ENCODE measurements at places on chromosomes 7 and 10. TPM values are rescaled to one million over a fixed set of nuclear protein-coding genes. Genes with fewer than 3 reads are reported as not detected.

DNA sequence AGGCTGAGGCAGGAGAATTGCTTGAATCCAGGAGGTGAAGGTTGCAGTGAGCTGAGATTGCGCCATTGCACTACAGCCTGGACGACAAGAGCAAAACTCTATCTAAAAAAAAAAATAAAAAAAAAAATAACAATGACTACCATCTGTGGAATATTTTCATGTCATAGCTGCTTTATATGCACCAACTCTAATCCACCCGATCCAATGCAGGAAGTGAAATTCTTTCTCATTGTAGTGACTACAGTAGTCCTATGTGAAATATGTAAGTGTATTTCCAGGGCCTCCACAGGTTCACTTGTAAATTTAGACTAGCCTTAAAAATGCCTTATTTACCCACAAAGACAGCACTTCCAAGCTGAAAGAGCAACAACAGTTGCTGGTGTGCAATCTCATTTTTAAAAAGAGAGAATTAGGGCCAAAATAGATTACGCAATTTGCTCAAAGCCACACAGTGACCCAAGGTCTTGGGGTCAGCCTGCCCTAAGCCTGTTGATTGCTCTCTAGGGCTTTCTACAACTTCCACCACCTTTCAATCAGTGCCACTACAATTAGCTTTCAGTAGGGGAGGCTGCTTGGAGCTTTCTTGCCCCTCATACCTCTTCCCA is 25.8 kb upstream of the EGFR start:
- no peaks in the 10 kb centered on the region for H3K36me3 ChIP-seq
- no peak for DNase-seq
- 0 out of 2 replicates have a peak overlapping the region, but pooled peaks have one; percentile 4 for H3K27ac ChIP-seq
- no peak overlapping the region for H3K4me3 ChIP-seq
- no peaks in the 10 kb centered on the region for H3K27me3 ChIP-seq

DNA sequence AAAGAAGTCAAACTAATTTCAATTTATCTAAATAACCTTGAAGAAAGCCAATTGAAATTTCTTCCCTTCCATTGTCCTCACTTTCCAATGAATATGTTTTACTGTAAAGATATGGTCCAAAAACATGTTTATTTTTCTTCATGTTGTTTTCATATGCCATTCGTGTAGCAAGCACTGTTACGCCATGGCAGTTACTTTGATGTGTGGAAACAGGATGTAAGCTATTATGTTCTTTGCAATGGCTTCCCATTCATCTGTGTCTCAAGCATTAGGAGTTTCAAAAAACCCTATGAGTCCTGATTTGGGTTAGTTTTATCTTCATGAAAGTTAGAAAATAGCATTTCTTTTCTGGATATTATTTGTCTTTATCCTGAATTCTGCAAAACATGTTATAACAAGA is 31.0 kb downstream of the GPR141 start:
- H3K4me3 ChIP-seq: no peak overlapping the region
- DNase-seq: no peak
- H3K27ac ChIP-seq: no peak overlapping the region
- H3K4me1 ChIP-seq: no peaks in the 10 kb centered on the region
- H3K27me3 ChIP-seq: no peaks in the 10 kb centered on the region

- H3K4me1 ChIP-seq: no peaks in the 10 kb centered on the region
- H3K27ac ChIP-seq: no peak overlapping the region
- no peak overlapping the region for H3K4me3 ChIP-seq
- H3K27me3 ChIP-seq: no peaks in the 10 kb centered on the region
- H3K36me3 ChIP-seq: no peaks in the 10 kb centered on the region
- DNase-seq: no peak
Measured at GRCh38 chr10:14250496-14251076, 80.1 kb downstream of the FRMD4A start.

DNA sequence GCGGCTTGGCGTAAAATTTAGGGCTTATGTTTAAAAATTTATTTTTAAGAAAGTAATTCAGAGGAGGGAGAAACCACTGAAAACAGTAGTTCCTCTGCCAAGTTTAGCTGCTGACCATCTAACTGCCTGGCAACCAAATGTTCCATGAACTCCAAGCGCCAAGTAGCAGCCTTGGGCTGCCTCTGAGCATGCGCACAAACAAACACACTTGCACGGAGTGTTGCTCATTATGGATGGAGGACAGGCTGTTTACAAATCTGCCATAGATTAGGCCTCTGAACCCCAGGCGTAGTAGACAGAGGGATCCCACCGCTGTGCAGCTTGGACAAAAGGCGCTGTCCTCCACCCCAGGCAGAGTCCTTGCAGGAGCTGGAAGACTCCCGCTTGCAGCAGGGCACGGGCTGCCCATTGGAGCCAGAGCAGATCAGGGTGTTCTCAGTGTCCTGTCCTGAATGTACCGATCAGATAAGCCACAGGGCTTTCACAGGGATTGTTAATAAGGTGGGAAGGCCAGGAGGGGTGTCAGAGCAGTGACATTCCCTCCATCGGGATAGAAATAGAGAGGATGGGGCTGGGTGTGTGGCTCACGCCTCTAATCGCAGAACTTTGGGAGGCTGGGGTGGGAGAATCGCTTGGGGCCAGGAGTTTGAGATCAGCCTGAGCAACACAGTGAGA is 47.7 kb upstream of the LYZL1 start:
- H3K4me1 ChIP-seq: no peaks in the 10 kb centered on the region
- no peak for DNase-seq
- no peak overlapping the region for H3K27ac ChIP-seq
- H3K36me3 ChIP-seq: no peaks in the 10 kb centered on the region
- H3K4me3 ChIP-seq: no peak overlapping the region

GRCh38 chr7:80542398-80542797 is 30.5 kb upstream of the GNAT3 start:
- DNase-seq: peak; percentile 95
- no peaks in the 10 kb centered on the region for H3K27me3 ChIP-seq
- peak overlapping the region; percentile 74 for H3K27ac ChIP-seq
- no peaks in the 10 kb centered on the region for H3K36me3 ChIP-seq
- peaks cover 17% of the 10 kb centered on the region for H3K4me1 ChIP-seq

DNA sequence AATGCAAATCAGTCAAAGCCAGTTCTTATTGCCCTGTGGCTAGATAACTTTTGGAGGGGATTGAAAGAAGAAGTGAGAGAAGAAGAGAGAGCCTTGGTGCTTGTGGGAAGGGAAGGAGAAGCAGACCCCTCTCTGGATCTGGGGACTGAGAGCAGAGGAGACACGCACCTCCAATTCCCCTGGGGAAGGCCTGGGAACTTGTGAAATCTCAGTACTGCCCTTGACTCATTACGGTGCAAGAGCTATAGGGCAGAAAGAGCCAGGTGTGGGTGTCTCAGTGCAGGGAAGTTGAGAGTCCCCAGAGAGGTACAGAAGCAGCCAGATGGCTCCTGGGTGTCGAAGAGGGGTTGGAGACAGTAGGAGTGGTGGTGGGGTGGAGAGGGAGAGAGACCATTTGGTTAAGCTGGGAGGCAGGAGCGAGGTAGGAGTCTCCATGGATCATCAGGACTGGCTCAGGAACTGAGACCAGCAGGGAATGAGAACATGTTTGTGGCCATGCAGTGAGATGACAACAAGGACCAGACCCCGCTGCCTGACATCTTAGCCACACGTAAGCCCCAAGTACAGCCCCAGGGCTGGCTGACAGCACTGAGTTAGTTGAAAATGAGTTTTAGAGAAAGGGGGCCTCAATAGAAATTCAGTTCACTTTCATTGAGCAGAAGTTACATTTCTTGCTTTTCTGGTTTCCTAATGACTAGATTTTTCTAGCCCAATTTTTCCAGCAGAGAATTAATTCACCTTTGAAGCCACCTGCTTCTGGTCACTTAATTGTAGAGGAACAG is 238.2 kb downstream of the BUB3 start:
- no peak for DNase-seq
- H3K27me3 ChIP-seq: no peaks in the 10 kb centered on the region
- no peaks in the 10 kb centered on the region for H3K4me1 ChIP-seq
- no peaks in the 10 kb centered on the region for H3K36me3 ChIP-seq

ZNF727 gene
- total RNA-seq: not detected

- no peaks in the 10 kb centered on the region for H3K4me1 ChIP-seq
- H3K27me3 ChIP-seq: no peaks in the 10 kb centered on the region
- no peaks in the 10 kb centered on the region for H3K36me3 ChIP-seq
- DNase-seq: no peak
Measured at GRCh38 chr10:132743925-132744490, 41.9 kb downstream of the NKX6-2 start.

GRCh38 chr7:138934861-138935260 is 46.3 kb downstream of the KIAA1549 start:
- no peaks in the 10 kb centered on the region for H3K27me3 ChIP-seq
- H3K4me1 ChIP-seq: peaks cover 27% of the 10 kb centered on the region

HTR5A gene
- not detected for total RNA-seq

GRCh38 chr10:75682649-75683557 is 251.5 kb downstream of the LRMDA start:
- no peaks in the 10 kb centered on the region for H3K27me3 ChIP-seq
- no peaks in the 10 kb centered on the region for H3K36me3 ChIP-seq
- H3K27ac ChIP-seq: no peak overlapping the region
- no peak for DNase-seq
- no peak overlapping the region for H3K4me3 ChIP-seq
- H3K4me1 ChIP-seq: no peaks in the 10 kb centered on the region

TNPO3 gene
- total RNA-seq: 56.6 TPM

SPDYE17 gene
- total RNA-seq: not detected

DNA sequence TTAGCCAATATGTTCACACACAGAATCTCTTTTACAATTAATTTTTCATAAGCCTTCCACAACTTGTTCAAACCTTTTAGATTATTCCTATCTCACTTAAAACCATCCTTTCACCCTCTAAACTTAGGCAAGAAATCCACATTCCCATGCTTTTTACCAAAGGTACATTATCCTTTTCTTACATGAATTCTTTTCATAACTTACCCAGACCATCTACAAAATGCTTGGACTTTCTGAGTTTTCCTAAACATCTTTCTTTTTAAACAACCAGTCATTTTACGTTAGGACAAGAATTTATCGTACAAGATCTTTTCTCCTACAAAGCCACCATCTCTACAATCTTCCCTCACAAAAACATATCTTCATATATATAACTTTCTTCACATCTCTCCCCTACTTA is 18.8 kb upstream of the GARS1 start:
- H3K4me1 ChIP-seq: no peaks in the 10 kb centered on the region
- no peak overlapping the region for H3K27ac ChIP-seq
- H3K4me3 ChIP-seq: no peak overlapping the region
- H3K36me3 ChIP-seq: peaks cover 64% of the 10 kb centered on the region

DNA sequence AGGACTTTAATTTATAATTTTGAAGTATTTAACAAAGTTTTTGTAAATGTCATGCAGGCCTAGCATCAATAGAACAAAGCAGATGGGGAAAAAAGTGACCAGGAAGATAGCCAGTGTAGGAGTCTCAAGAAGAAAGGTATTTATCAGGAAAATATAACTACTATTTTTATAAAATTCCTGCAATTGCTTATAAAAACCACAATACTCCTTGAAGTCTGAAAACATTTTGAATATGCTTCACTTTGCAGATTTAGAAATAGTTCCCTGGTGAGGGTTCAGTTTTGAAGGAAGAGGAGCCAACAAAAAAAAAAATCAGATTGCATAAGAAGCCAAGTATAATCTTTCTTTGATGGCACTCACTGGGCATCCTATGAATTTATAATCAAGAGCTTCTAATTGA is 34.1 kb downstream of the MTERF1 start:
- no peak overlapping the region for H3K27ac ChIP-seq
- no peak for DNase-seq
- H3K4me3 ChIP-seq: no peak overlapping the region
- H3K27me3 ChIP-seq: no peaks in the 10 kb centered on the region
- H3K36me3 ChIP-seq: no peaks in the 10 kb centered on the region

DNA sequence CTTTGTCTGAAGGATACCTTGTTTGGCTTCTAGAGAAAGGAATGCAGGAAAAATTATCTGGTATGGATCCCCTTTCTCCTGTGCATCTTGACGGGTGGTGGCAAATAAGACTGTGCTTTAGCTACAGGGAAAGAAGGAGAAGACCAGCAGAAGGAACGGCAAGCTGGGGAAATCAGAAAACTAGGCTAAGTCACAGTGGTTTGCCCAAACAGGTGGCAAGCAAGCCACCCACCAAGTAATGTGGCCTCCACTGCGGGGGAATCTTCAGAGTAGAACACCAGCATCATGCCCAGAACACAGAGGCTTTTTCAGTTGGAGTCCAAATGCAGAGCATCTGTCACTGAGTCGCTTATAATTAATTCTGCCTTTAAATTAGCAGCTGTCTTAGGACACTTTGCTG is 282.8 kb downstream of the PHF14 start:
- peaks cover 22% of the 10 kb centered on the region for H3K4me1 ChIP-seq
- no peak overlapping the region for H3K27ac ChIP-seq
- H3K36me3 ChIP-seq: no peaks in the 10 kb centered on the region

DNA sequence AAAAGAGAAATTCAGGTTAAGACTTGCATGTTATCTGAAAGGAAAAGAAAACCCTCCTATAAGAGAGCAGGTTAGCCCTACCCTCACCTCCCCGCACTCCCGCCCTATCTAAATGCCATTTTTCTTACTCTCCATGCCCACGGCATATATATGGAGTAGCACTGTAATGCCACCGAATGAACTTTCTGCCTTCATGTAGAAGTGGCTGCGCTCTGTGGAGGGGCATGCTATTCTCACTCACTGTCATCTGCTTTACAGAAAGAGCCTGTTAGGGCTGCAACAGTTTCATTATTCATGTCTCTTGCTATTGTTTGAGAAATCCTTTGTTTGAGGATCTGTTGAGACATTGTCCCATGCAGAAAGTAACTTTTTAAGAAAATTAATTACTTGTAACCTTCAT is 1190.6 kb downstream of the SORCS1 start:
- H3K36me3 ChIP-seq: no peaks in the 10 kb centered on the region
- no peak overlapping the region for H3K4me3 ChIP-seq
- no peaks in the 10 kb centered on the region for H3K4me1 ChIP-seq
- DNase-seq: no peak
- no peaks in the 10 kb centered on the region for H3K27me3 ChIP-seq

CCNJ gene
- total RNA-seq: 2.5 TPM

SIRT1 gene
- 17.2 TPM for total RNA-seq

GPR26 gene
- total RNA-seq: not detected

- H3K36me3 ChIP-seq: no peaks in the 10 kb centered on the region
- no peak for DNase-seq
- H3K27me3 ChIP-seq: no peaks in the 10 kb centered on the region
Measured at GRCh38 chr10:120999868-121000267, 148.7 kb downstream of the WDR11 start.

GRCh38 chr7:110179037-110179436 is 911.9 kb upstream of the LRRN3 start:
- H3K27me3 ChIP-seq: no peaks in the 10 kb centered on the region
- H3K4me3 ChIP-seq: no peak overlapping the region
- H3K4me1 ChIP-seq: no peaks in the 10 kb centered on the region
- no peak overlapping the region for H3K27ac ChIP-seq
- DNase-seq: no peak

NPY4R2 gene
- total RNA-seq: not detected

DNA sequence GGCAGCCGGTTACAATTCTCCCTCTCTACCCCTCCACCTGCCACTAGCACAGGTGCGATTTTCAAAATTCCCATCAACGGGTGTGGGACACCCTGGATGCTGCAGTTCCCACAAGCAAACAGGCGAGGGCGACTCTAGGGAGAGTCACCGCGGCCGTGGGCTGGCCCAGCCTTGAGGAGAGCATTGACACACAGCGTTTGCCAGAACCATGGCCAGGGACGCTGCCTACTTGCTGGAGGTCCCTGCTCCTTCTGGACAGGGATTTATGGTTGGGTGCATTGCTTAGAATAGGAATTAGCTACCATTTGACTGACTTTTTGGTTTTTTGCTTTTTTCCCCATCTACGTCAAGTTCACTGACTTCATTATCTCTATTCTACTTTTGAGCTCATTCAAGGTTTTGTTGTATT is 19.0 kb upstream of the CLDN4 start:
- no peaks in the 10 kb centered on the region for H3K27me3 ChIP-seq
- H3K27ac ChIP-seq: no peak overlapping the region
- H3K4me3 ChIP-seq: no peak overlapping the region

HGF gene
- total RNA-seq: not detected
